Activated T-helper 1 cell treated with Interleukin-2 at 50 U/mL for 16 hours (primary cell): ENCODE measurements at places on chromosomes 13 and 19.

DNA sequence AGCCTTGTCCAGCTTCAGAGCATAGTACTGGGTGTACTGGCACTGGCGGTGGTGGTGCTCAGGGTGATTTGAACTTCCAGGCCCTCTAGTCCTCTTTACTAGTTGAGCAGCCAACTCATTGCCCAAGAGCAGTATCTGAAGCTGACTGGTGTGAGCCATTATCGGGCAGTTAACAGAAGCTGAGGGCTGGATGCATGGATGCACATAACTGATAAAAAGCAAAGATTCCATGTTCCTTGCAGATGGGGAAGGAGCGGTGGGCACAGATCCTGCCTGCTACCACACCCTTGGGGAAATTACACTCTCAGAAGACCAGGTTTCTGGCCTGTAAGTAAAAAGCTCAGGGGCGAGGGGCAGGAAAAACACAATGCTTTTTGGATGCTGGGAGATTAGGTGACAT lies 499.4 kb upstream of the ARGLU1 start:
- no peak for DNase-seq

GRCh38 chr13:65159803-65160202 lies 2070.3 kb downstream of the PCDH9 start:
- DNase-seq = no peak

- DNase-seq = peak; percentile 37
Observed at GRCh38 chr19:19554074-19555023, 16.3 kb downstream of the CILP2 start.

- DNase-seq = no peak
Observed at GRCh38 chr13:66506979-66507378, 723.2 kb downstream of the PCDH9 start.

DNA sequence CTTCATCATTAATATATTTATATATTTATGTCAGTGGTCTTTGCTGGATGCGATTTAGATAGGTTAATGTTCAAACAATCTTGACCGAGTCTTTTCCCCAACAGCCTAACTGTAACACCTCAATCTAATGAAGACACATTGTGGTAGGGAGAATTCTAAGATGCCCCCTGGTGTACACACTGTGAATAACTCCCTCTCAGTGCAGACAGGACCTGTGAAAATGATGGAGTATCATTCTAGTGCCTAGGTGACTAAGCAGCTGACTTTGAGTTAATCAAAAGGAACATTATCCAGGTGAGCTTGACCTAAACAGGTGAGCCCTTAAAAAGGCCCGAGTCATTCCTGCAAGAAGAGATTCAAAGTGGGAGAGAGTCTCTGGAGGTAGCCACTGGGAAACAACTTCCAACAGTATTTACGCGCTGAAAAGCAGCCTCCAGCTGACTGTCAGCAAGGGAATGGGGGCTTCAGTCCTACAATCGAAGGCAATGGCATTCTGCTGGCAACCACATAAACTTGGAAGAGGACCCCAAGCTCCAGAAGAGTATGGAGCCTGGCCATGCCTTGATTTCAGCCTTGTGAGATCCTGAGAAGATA lies 28.0 kb upstream of the KBTBD7 start:
- DNase-seq = peak; percentile 15

GRCh38 chr13:51276636-51277035 lies 54.4 kb downstream of the FAM124A start:
- DNase-seq = no peak

GRCh38 chr13:76622315-76623040 lies 263.7 kb downstream of the KCTD12 start:
- DNase-seq = no peak

DNA sequence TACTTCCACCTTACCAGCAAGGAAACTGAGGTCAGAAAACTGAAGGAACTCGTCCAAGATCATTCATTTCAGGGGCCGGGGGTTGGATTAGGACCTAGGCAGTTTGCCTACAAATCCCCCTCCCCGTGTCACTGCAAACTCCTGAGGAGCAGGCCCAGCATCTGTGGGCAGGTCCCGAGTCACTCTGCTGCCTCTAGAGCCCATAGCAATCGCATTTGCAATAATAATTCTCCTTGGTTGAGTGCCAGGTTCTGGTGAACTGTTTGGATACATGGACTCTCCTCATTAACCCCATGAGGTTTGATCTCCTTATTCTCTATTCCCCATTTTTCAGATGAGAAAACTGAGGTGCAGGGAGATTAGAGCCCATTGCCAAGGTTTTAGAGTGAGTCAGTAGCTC lies 903 bp downstream of the PIN1 start:
- DNase-seq = no peak

- no peak for DNase-seq
Observed at GRCh38 chr13:83995930-83996329, 113.7 kb upstream of the SLITRK1 start.
